ENCODE measurements at places on chromosomes 7 and 10.

DNA sequence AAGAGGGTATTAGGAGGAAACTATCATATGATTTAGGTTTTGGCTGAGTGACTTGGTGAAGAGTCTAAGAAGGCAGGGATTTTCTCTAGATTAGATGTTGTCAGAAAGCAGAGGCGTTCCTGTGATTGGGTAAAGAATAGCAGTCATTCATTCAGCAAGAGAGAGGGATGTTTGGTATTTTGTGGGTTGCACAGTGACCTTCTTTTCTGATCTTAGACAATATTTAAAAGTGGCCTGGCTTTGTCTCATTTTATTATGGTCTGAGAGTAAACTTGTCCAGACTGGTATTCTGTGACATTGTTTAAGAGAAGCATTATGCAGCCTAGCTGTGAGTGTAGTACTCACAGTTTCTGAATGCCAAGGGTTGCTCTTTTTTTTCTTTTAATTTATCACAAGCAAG is 18.5 kb downstream of the HYAL4 start:
- no peak for DNase-seq

- no peak for DNase-seq
These were observed 229.1 kb upstream of the SHH start for GRCh38 chr7:156041398-156041797.

GRCh38 chr10:62545160-62546066 is 171.2 kb downstream of the ZNF365 start:
- no peak for DNase-seq

GRCh38 chr10:113084031-113084430 is 134.0 kb downstream of the TCF7L2 start:
- DNase-seq = no peak

GRCh38 chr10:78920011-78920410 is 148.8 kb upstream of the ZMIZ1 start:
- no peak for DNase-seq

- no peak for DNase-seq
These were observed 99.8 kb downstream of the TCF7L2 start for GRCh38 chr10:113049881-113050280.

GRCh38 chr7:56051053-56051338 is 248 bp downstream of the PSPH start:
- DNase-seq = no peak

GRCh38 chr7:17123020-17123419 is 175.4 kb upstream of the AHR start:
- no peak for DNase-seq

GRCh38 chr10:71696628-71697326 is 22.8 kb downstream of the C10orf105 start:
- DNase-seq = peak; percentile 57

DNA sequence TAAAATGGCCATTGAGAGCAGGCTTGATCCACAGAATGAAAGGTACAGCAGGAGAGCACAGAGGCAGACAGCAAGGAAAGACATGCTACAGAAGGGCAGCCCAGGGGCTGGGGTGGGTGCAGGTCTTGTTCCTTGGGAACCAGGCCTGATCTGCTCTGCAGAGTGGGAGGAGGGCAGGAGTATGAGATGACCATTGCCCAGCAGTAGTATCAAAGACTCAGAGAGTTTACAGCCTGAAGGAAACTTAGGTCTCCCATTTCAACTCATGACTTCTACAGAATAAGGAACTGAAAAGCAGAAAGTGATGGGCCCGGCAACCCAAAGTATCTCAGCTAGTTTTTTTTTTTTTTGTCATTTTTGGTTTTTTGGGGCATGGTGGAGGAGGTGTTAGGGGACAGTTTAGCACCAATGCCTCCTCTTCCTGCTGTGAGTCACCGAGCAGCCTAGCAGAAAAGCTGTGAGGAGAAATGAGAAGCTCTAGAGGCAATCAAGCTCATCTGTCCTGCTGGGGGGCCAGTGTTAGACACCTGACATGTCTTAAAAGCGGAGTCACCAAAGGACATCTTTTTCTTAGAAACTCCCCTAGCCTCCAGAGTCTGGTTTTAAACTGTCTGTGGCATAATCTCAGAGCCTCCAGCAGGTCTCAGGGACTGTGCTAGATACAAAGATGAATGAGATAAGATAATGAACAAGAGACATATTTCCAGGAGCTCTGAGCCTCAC is 34.3 kb upstream of the HERPUD2 start:
- no peak for DNase-seq

DNA sequence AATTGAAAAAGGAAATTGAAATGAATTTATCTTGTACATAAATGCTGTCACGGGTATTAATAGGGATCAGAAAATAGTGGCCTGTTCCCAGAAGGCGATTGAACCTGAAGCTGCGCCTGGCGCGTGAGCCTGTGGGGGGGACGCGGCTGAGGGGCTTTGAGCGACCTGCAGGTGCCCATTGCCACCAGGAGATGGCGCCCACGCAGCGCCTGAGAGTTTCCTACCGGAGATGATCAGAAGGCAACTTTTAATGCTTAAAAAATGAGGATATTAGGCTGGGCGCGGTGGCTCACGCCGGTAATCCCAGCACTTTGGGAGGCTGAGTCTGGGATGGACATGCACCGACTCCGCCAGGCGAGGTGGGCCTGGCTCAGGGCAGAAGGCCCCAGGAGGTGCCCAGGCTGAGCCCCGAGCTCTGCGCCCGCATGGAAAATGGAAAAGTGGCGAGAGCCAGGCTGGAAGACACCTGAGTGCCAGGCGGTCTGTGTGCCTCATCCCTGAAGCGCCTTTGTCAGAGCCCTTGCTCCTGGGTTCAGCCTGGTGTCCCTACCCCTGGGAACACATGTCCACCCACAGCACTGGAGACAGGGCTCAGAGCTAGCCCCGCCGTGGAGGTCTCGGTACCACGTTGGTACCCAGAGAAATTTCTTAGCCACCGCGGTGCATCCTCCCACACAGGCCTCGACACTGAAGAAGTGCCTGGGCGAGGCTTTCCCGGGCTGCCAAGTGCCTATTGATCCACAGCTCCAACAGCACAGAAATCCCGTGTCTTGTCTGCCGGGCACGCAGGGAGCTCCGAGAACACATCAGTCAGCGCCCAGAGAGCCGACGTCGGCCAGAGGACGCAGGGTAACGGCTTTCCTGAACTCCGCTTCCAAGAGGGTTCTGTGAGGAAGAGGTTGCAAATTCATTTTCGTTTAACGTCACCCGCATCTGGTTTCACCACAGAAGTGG is 117.4 kb downstream of the INPP5A start:
- DNase-seq = peak; percentile 81

DNA sequence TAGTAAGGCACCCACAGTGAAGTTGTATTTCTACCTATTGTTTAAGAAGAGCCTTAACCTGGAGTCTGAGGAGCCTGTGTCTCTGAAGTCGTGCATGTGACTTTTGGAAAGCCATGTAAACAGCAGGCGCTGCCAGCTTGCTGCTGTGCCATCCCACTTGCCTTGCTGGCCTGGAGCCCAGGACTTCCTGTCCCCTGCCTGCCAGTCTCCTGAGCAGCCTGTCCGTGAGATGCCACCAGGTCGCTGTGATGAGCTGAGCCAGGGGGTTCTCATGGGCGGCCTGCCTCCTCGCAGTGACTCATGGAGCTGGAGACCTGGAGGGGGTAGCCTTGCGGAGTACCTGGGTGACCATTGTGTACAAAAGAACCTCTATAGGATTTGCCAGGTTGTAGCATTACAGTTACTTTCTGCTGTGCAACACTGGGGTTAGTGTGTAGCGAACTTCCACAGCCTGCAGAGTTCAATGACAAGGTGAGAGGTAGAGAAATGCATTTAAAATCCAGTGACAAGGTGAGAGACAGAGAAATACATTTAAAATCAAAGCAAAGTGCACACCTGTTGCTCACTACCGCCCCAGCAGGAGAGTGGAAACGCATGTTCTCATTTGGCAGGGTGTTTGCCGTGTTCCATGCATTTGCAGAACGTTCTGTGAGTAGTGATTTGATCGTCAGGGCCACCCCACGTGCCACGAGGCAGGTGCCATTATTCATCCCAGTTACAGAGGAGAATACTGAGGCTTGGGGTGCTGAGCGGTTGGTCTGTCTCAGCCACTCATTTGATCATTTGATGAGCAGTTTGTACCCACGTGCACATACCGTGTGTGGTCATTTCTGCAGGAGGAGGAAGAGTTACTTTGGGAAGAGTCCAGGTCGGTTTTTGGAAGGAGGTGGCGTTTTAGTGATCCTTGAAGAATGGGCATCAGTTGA is 36.6 kb upstream of the BHLHA15 start:
- DNase-seq = no peak

GRCh38 chr10:58201704-58202103 is 66.0 kb downstream of the IPMK start:
- DNase-seq = no peak

GRCh38 chr7:44059219-44060090 is 5.9 kb downstream of the PGAM2 start:
- no peak for DNase-seq

- no peak for DNase-seq
These were observed 131.3 kb downstream of the EBF3 start for GRCh38 chr10:129832573-129833467.
